ENCODE measurements at places on chromosomes 16 and 17. TPM values are rescaled to one million over a fixed set of nuclear protein-coding genes. Genes with fewer than 3 reads are reported as not detected.

Gene GFAP
- 0.14 TPM for total RNA-seq

Gene NETO2
- total RNA-seq, result 5.2 TPM

Gene KRT25
- total RNA-seq, result not detected

Gene KLHL10
- 0.43 TPM for total RNA-seq

Gene MT2A
- 72.0 TPM for total RNA-seq

Gene EVI2B
- total RNA-seq, result 0.09 TPM

Gene TNFSF13
- total RNA-seq, result 0.74 TPM

Gene SPATA32
- total RNA-seq, result 0.09 TPM

Gene ALDH3A2
- 57.2 TPM for total RNA-seq

Gene MYH1
- 0.09 TPM for total RNA-seq
